ENCODE measurements at places on chromosomes 11 and 22.

GRCh38 chr11:119919656-119920055 lies 190.7 kb upstream of the NECTIN1 start:
- DNase-seq: no peak

DNA sequence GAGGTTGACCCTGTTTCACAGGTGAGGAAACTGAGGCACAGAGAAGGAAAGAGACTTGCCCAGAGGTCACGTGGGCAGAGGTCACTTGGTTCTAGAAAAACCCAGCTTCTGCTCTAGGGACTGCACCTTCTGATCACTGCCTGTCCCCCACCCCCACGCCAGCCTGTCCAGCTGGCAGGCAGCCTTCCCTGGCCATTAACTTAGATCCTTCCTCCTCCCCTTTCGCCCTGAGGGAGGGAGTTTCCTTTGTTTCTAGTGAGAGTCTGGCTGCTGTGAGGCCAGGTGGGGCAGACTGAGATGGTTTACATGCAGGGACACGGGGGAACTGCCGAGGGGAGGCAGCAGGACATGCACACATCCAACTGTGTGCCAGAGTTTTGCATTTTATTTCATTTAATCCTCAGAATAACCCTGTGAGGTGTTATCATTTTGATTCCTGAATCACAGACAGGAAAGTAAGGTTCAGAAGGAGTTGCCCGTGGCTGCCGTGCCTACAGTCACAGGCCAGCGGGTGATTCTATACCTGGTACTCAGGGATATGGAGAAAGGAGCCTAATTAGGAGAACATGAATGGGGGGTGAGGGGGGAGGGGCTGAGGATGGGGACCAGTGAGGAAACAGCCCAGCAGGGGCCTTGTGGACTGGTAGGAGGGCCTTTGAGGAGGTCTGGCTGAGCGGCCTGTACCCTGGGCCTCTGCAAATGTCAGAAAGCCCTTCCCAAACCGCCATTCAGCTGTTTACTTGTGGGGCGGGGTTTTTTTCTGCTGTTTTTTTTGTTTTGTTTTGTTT lies 3.4 kb downstream of the FAM83F start:
- no peak for DNase-seq

GRCh38 chr11:122599434-122599833 lies 56.1 kb upstream of the UBASH3B start:
- no peak for DNase-seq

DNA sequence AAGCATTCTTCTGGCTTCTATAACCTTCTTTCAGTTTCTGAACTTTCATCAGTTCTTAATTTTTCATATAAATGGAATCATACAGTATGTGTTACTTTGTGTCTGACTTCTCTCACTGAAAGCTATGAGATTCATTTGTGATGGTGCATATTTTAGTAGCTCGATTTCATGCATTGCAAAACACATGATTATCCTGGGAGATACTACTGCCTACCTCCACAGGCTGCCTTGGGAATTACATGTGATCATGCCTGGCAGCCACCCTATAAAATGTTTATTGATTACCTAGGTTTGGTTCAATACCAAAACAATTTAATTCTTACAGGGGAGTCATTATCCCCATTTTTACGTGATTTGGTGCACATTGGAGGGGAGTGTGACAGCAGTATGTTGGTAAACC lies 34.1 kb upstream of the PAK1 start:
- no peak for DNase-seq

GRCh38 chr22:39718206-39718605 lies 147.7 kb downstream of the CACNA1I start:
- no peak for DNase-seq

DNA sequence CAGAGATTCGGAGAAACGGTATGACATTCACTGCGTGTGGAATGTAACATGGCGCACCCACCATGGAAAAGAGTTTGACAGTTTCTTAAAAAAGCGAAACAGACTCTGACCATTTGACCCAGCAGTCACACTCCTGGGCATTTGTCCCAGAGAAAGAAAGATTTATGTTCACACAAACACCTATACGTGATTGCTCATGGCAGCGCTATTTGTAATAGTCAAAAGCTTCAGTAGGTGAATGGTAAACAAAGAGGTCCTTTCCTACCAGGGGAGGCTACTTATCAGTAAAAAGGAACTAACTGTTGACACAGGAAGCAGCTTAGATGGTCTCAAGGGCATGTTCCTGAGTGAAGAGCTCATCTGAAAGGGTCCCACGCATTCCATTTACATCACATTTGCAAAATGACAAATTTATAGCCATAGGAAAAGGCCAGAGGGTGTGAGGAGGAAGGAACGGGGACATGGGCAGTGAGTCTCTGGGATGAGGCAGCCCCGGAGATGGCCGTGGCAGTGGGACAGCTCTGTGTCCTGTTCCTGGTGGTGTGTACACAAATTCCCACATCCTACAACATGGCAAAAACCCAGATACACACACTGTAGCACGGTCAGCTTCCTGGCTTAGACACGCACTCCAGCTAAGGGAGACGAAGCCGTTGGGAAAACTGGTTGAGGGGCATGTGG lies 14.6 kb upstream of the KRTAP5-6 start:
- DNase-seq: no peak

- DNase-seq: peak; percentile 48
Observed at GRCh38 chr11:67303132-67303834, at the start of gene SSH3. SSH3 (plus strand) TSS chr11:67303530; CDS start chr11:67303626, 96 bp downstream.

DNA sequence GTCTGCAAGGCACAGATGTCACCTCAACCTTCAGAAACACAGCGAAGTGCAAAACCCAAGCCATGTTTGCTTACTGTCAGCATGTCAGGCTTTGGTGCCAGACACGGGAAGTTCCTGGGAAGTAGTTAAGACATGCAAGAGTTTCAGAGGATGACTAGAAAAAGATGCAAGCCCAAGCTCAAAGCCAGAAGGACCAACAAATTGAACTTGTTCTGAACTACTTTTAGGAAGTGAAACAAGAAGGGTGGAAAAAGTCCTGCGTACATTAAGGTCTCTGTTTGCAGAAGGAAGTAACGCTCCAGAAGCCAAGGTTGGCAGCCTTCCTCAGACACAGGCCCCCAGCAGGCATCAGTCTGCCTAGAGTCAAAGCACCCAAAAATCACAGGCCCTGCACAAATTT lies 2.6 kb downstream of the AP1B1 start:
- no peak for DNase-seq

DNA sequence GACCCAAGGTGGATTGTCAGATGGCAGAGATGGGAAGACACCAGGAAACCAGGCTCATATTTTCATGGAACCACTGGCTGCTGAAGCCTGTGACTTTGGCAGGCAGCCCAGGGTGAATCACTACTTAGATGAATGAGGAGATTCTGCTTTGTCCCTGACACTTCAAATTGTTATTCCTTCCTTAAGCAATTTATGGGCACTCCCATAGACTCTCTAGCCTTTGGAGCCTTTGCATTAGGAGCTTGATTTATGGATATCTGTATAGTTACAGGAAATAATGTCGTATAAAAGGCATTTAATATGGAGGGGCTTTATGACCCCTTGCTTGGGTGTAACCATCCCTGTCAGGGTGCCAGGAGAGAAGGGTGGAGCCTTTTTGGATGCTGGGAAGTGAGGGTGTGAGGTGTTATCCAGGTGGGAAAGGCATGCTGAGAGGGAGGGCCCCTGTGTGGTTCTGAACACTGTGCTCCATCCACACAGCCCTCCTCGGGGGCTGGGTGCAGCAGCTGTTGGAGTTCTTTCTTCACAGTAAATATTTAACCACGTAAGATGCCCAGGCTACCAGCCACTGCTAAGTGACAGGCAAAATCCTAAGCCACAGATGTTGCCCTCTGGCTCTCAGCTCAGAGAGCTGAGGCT lies 35.3 kb downstream of the IL18 start:
- DNase-seq: peak; percentile 81

DNA sequence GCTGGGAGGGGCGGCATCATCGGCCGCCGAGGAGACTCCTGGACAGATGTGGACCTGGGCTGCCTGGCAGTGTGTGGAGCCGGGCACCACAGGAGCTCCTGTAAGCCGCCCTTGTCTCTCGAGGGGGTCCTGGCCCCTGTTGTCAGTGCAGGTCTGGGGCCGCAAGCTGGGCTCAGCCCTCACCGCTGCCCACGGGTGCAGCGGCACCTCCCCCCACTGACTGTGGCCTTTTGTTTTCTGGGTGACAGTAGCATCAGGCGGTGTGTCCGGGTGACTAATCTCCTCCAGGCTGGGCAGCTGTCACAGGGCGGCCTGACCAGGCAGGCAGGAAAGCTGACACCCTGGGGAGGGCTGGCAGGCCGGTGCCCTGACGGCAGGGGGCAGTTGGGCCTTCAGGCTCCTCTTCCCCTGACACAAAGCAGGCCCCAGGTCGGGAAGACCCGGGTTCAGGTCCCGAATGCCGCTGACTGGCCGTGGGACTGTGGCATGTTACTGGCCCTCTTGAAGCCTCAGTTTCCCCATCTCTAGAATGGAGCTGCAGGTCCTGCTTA lies 16.3 kb downstream of the DGKZ start:
- DNase-seq: peak; percentile 29

- no peak for DNase-seq
Observed at GRCh38 chr11:20421946-20422345, 34.4 kb downstream of the PRMT3 start.

DNA sequence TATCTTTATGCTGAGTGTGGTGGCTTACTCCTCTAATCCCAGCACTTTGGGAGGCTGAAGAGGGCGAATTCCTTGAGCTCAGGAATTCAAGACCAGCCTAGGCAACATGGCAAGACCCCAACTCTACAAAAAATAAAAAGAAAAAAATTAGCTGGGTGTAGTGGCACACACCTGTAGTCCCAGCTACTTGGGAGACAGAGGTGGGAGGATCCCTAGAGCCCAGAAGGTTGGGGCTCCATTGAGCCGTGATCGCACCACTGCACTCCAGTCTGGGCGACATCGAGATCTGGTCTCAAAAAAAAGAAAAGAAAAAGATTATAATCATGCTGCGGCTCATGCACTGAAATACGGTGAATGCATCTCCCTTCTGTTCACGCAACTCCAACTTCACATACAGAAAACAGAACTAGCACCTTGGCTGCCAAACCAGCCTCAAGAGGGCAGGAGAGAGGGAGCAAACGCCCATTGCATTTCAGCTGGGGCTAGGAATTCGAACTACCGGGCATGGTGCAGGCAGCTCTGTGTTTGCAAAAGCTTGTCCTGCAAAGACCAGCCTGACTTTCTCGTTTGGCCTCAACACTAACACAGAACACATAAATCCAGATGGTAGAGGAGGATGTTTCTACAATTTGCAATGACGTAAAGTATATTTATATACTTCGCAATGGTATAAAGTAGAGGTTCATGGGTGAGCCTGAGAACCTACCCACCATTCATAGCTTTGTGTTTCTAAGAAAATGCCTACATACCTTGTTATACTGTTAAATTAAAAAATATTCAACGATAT lies 6.3 kb upstream of the SYNGR1 start:
- DNase-seq: peak; percentile 57

DNA sequence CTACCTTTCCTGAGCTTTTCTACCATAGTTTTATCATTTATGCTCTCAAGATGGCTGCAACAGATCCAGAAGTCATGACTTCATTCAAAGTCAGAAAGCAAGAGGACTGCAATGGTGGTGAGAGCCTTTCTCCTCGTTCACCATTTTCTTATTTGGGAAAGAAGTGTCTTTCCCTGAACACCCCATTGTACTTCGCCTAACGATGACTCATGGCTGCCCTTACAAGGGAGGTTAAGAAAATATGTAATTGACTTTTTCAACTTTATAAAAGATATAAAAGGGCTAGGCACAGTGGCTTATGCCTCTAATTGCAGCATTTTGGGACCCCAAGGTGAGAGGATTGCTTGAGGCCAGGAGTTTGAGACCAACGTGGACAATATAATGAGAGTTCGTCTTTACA lies 541.7 kb downstream of the METTL15 start:
- DNase-seq: no peak

DNA sequence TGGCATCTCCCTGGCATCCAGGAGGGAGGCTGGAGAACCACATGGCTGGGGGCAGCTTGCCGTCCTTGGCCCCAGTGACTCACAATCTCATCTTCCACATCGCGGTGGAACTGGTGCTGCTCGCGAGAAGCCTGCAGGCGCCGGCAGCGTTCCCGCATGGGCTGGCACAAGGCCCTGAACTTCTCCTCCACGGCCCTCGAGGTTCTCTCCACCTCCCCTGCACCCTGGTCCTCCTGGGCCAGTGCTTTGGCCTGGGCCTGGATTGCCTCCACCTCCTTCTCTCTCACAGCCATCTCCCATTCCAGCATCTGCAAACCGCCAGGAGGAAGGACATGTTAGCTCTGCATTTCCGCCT lies 16.3 kb upstream of the RBM4B start:
- DNase-seq: no peak

GRCh38 chr11:119372260-119373058 lies 9.0 kb downstream of the USP2 start:
- no peak for DNase-seq

- DNase-seq: no peak
Observed at GRCh38 chr11:45057938-45058646, 88.3 kb upstream of the PRDM11 start.

GRCh38 chr11:61983419-61983818 lies 16.0 kb upstream of the FTH1 start:
- no peak for DNase-seq

GRCh38 chr11:9642894-9643293 lies 21.0 kb upstream of the SWAP70 start:
- no peak for DNase-seq

- no peak for DNase-seq
Observed at GRCh38 chr11:112728288-112728687, 232.9 kb upstream of the NCAM1 start.

DNA sequence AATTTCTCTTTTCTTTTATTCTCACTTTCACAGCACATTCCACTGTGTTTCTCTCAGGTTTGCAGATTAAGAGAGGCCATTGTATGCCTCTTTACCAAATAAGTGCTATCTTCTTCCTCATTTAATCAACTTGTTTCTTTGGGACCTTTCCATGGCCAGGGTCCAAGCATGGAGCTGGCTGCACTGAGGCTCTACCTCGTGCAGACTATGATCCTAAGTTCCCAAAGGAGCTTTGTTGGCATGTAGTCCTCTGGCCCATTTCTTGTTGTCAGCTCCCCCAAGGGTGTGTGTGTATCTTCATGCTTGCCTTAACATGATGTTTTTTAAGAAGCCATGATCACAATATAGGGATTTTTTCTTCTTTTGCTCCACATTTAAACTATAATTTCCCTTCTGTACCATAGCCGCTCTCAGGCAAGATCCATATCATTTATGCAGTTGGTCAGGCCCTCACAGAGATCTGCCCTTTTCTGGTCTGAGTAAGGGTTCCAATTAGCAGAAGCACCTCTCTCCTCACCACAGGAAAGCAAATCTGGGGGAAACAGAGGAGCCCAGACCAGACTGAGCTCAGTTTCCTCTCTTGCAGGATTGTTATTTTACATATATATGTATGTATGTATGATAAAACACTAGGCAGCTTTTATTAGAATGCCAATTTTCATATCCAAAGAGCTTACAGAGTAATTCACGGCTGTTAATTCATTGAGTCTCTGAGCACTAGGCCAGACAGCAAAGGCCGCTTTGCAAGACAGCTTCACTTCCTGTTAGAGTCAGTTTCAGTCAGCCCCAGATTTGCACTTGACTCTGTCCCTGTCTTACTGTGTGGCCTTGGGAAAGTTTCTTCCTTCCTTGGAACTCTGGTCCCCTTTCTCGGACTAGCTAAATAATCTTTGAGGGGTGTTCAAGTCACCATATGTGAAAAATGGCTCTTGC lies 34.3 kb downstream of the CYB5R2 start:
- no peak for DNase-seq
